ENCODE measurements at places on chromosomes 3 and 15.

DNA sequence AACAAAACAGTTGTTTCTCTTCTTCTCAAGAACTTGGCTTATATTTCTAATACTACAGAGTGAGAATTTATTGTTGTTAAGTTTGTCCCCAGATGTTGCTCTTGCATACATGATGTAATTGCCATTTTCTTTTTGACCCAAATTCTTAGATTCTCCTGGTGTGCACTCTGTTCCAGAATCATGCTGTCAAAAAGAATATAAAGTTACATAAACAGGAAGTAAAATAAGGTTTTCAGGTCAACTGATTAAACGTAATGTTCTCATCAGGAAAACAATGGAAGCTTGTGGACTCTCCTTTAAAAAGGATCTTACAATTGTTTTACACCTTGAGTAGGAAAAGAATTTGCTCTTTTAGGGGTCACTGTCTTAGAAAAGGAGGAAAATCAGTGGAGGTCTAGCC is 121.8 kb downstream of the ADAM10 start:
- DNase-seq = no peak

- no peak for DNase-seq
Measured at GRCh38 chr3:149460117-149460516, 14.4 kb upstream of the TM4SF4 start.

- no peak for DNase-seq
Measured at GRCh38 chr15:68419301-68420175, 12.4 kb downstream of the ITGA11 start.

DNA sequence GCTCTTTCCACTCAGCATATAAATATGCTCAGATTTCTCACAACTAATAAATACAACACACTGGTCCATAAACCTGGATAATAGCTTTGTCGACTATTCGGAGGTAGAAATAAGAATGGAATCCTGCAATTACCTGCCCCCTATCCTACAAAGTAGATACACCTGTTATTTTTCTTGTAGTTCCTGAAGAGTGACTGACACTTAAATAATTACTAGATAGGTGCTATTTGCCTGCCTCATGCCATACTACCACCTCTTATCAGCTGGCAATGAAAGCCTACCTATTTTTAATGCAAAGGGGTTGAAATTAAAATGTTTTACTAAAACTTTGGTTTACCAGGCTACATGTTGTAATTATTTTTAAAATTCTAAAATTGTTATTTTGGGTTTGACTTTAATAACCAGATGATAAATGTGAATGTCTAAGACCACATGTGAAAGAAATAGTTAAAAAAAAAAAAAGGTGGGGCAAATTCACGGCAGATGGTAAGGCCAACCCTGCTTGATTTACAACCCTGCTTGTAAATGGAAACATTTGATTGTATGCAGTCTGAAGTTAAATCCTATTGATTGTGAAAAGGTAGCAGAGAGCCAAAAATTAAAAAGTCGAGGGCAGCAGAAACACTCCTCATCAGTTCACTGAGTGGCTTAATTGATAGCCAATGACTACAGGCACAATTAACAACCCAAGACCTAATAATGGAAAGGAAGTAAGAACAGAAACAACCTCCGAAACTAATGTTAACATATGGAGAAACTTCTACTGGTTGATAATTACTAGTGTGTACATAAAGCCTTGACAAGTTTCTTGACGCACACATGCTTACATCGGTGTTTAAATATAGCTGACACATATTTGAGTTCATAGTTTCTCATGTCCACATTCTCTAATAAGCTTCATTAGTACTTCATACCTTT is 8.9 kb downstream of the PEAK1 start:
- no peak for DNase-seq

GRCh38 chr3:72797773-72798543 is 50.3 kb downstream of the SHQ1 start:
- DNase-seq = no peak
